ENCODE measurements at places on chromosomes 16 and 17.

DNA sequence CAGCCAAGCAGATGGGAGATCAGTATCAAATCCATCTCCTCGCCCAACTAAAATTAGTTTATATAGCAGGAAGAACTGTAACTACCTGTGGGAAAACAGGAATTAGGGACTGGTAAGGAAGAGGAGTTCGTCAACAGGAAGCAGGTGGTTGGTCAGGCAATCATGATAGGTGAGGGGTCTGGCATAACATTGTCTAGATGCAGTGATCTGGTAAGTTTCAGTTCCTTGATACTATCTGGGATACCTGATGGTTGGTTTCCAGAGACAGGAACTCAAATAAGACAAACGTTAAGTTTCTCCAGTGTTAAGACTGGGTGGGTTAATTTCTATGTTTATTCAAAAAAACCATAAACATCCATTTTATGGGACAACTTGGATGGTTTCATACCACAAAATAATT, 53.8 kb downstream of the CEP112 start:
- DNase-seq: no peak

DNA sequence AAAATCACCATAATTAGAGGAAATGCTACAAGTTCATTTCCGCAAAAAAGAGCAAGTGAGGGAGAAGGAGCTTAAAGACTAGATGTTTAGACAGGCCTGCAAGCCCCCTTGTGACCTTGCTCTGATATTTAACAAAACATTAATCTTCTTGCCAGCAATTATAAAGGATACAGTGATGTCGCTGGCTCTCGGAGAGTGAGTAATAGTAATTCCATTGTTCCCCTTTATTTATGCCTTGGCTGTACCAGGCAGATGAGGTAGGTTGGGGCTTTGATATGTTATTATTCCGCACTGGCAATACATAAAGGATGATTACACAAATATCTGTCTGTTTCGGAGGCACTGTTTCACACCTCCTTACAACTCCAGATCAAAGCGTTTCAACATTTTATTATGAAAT, 204.8 kb upstream of the SALL1 start:
- DNase-seq: no peak

DNA sequence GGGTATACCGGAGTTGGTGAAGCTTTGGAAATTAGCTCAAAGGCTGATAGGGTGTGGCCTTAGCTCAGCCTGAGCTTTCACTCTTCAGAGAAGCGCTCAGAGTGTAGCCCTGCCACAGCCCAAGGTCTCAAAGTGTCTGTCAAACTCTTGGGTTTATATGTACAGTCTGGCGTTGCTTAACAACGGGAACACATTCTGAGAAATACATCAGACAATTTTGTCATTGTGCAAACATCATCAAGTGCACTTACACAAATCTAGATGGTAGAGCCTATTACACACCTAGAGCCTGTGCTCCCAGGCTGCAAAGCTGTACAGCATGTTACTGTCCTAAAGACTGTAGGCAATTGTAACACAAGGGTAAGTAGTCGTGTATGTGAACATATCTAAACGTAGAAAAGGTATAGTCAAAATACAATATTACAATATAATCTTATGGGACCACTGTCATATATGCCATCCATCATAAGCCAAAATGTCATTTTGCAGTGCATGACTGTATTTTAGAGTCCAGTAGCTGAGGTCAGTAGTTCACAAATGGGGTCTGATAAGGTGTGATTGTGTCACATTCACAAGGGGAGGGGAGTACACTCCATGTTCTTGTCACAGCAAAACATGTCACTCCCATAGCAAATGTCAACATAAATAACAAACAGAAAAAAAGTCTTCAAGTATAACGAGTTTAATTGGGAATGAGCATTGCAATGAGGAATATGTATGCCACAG, 20.6 kb downstream of the CHAD start:
- DNase-seq: no peak

GRCh38 chr17:77410470-77410869, 269.7 kb downstream of the SEC14L1 start:
- no peak for DNase-seq

DNA sequence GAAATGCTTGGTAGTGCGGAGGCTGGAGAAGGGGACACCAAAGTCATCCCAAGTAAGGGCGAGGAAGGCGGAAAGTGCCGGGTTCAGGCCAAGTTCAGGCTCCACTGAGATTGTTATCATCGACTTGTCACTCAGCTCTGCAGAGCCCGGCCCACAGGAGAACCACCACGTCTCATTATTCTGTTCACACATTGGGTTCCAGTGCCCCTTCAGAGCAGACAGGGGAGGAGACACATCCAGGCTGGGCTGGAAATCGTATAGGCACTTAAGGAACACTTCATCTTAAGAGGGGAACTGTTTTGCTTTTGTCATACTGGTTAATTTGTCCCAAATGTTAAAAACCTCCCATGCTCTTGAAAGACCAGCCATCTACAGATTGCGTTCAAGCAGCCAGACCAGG, 118.3 kb upstream of the ADAMTS18 start:
- DNase-seq: no peak
